SJCRH30 (cell line): ENCODE measurements at places on chromosomes 16 and 17. TPM values are rescaled to one million over a fixed set of nuclear protein-coding genes. Genes with fewer than 3 reads are reported as not detected.

The STRADA gene
- 16.8 and 23.2 TPM in 2 replicates for total RNA-seq

The TP53TG3 gene
- total RNA-seq, result not detected in 2 replicates

The UNC13D gene
- 1.4 and 3.2 TPM in 2 replicates for total RNA-seq

The RNF43 gene
- not detected in 2 replicates for total RNA-seq

The LGALS9C gene
- not detected in 2 replicates for total RNA-seq

The TBX6 gene
- 0.18 and 0.73 TPM in 2 replicates for total RNA-seq

The SNX20 gene
- total RNA-seq, result not detected in 2 replicates

The NEUROD2 gene
- 0.20 TPM in 1 of 2 replicates, not detected in the other for total RNA-seq

The GPR139 gene
- total RNA-seq, result not detected in 2 replicates
